T follicular helper cell (primary cell): ENCODE measurements at places on chromosomes 11 and 22.
A peak's percentile ranks its signal among the peaks of the same experiment; 100 is the strongest.

DNA sequence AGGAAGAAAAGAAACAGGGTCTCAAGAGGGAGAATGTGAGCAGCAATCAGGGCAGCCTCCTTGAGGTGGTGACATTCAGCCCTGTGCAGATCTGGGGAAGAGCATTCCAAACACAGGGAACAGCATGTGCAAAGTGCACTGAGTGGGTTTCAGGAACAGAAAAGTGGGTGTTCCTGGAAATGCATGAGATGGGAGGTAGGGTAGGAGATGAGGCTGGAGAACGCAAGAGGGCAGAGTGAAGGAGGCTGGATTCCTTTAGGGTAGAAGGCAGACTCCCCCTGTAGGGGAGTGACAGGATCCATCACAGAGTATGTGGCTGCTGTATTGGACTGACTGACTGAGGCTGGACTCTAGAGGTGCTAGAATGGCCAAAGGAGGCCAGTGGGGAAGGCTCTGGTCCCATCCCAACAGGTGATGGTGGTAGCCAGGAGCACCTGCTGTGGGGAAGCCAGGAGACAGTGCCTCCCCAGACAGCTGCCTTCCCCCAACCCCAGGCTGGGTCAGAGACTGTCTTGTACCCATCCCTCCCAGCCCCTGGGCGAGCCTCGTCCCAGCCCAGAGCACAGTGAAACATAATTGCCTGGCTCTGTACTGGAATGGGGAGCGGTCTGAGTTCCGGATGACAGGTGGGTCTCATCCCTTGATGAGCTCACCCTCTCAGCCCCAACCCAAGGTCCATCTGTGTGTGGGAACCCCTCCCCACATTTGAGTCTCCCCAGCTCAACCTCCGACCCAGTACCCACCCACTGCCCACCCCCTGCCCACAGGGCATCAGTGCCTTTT, 419.4 kb downstream of the MN1 start:
- no peak for DNase-seq

- DNase-seq, result no peak
These were observed 863.8 kb downstream of the KCNA4 start for GRCh38 chr11:29153078-29153477.

- DNase-seq, result no peak
These were observed 775 bp downstream of the FAM181B start for GRCh38 chr11:82732734-82733443.

GRCh38 chr11:113998574-113998973, 23.7 kb downstream of the HTR3A start:
- DNase-seq, result no peak

DNA sequence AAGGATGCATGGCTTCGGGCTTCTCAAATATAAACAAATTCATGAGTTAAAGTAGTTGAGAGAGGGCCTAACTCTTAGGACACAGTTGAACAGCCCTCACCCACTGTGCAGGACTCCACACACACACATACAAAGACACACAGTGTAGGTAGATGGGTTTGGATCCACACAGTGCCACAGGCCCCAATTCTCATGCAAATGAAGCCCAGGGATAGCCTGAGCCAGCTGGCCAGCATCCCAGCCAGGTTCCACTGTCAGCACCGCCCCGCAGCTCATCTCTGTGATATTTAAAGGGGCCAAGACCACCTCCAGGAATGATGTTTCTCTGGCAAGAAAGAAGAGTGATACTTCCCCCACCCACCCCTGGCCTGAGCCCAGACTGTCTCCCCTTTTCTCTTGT, 11.7 kb downstream of the SLC35C1 start:
- no peak for DNase-seq

DNA sequence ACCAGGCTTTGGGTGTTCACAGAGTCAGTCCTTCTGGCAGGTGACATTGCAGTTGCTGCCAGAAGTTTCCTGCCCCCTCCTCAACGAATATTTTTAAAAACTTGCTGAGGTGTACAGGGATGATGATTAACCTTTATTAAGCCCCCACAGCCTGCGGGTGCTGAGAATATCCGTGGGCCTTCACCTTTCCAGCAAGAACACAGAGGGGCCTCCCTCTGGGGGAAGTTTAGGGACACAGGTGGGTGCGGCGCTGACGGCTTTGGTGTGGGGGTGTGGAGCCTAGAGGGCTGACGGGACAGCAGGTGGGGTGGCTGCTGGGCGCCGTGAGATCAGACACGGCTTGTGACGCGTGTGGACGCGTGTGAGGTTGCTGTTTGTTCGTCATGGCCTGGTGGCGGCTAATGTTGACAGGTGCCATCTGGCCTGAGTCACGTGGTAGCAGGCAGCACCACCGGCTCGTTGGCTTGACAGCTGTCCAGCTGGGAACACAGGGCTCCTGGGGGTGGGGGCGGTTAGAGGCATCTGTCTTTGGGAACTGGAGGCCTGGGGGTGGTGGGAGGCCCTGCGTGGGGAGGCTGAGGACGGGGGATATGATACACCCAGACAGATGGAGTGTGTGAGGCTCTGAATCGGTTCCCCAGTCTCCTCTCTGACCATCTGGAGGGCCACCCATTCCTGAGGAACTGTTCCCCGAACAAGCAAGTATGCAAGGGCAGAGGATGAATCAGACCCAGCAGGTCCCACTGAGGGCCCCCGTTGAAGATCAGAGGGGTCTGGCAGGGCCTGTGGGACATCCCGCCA, 12.5 kb upstream of the LRRC10B start:
- no peak for DNase-seq

DNA sequence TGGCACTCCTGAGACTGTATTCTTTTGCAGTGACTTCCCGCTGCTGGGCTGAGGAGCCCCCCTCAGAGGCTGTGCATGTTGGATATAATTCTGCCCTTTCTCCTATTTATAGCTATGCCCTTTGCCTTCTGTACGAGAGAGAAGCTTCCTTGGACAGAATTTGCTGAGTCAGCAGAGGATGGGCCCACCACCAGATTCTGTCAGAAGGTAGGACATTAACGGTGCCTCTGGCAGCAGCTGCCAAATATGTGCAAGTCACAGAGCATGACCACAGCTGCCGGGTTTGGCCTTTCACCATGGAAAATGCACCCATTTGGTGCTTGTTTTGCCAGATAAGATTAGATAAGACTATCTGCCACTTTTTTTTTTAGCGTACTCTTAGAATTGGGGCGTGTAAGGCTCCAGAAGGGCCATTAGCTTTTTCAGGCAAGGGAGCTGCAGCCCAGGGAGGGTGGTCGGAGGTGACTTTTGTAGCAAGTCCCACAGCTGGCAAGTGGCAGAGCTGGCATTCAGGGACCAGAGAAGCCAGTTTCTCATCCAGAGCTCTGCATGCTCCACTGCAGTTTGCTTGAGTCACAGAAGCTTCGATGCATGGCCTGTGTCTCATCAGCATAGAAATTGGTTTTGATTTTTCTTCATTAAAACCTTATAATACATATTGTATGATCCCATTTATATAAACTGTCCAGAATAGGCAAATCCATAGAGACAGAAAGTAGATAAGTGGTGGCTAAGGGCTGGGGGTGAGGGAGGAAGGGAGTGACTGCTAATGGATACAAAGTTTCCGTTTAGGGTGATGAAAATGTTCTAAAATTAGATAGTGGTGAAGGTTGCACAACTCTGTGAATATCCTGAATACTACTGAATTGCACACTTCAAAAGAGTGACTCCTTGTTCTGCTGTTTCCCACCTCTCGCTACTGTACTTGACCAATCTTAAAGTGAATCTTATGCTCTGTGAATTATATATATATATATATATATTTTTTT, 15.8 kb downstream of the UPB1 start:
- DNase-seq, result no peak

- DNase-seq, result no peak
These were observed 6.1 kb downstream of the SREBF2 start for GRCh38 chr22:41838842-41839618.

GRCh38 chr11:62137881-62138629, 14.2 kb downstream of the INCENP start:
- DNase-seq, result no peak

- peak; percentile 0 for DNase-seq
These were observed 52.2 kb downstream of the ANO5 start for GRCh38 chr11:22244986-22245592.

DNA sequence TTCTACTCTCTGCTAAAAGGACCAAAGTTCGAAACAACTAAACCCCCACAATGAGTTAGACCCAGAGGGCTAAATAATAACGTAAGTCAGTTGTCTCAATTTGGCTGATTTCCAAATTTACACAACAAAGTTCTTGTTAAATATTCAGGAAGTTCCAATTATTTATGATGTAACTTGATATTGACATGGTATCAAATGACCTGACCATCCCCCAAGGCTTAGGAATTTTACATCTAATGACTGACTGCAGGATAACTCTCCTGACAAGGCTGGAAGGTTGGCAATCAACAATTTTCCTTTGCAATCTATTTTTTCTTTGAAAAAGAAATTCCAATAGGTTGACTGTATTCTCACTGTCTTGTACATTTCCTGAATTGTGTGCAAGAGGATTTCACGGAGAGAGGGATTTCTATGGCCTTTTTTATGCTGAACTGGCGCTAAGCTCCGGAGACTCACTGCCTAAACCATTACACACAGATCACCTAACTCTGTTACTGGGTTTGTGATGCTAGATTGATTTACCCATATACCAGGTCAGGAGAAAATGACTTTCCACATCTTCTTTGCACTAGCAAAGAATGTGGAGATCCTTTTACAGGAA, 9.6 kb upstream of the CDON start:
- no peak for DNase-seq

- DNase-seq, result no peak
These were observed 290.5 kb downstream of the TENM4 start for GRCh38 chr11:79150320-79150719.

DNA sequence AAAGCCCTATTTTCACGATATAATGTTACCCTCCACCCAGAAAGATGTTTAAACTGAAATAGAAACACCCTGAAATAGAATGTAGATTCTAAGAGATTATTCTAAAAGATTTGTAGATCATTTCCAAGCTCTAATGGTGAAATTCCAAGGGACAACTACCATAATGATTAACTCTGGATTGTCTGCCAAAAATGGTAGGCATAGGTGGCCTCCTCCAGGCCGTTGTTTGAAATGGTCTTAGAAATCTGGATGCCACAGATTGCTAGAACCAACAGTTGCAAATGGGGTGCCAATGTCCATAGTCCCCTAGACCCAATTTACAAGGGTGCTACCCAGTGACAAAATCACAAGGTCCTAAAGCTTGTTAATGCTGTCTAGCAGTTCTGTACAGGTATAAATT, 6.7 kb upstream of the SLC6A5 start:
- DNase-seq, result no peak

DNA sequence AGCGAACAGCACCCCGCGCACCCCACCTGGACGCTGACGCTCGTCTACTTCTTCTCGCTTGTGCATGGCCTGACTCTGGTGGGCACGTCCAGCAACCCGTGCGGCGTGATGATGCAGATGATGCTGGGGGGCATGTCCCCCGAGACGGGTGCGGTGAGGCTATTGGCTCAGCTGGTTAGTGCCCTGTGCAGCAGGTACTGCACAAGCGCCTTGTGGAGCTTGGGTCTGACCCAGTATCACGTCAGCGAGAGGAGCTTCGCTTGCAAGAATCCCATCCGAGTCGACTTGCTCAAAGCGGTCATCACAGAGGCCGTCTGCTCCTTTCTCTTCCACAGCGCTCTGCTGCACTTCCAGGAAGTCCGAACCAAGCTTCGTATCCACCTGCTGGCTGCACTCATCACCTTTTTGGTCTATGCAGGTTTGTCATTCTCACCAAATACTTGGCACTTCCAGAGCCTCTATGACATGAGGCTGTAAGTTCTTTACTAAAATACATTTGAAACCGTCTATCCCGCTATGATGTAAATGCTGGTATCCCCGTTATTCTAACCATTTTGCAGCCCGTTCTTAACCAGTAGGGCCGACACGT, 535 bp downstream of the AQP11 start:
- no peak for DNase-seq

- DNase-seq, result no peak
These were observed 537.7 kb downstream of the MIAT start for GRCh38 chr22:27195094-27195493.

- no peak for DNase-seq
These were observed 53.4 kb downstream of the DGCR2 start for GRCh38 chr22:19068784-19069271.

DNA sequence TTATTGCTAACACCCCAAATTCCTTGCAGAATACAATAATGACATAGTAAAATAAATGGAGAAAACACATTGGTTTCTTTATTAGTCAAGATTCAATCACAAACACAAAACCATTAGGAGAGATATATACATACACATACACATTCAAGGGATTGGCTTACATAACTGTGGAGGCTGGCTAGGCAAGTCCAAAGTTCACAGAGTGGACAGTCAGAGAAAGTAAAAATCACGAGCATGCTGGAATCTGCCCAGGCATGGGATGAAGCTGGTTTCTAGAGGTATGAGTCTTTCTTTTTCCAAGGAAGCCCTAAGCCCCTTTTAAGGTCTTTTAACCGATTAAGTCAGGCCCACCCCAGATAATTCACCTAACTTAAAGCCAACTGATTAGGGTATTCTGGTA, 13.6 kb upstream of the OR56B1 start:
- no peak for DNase-seq

DNA sequence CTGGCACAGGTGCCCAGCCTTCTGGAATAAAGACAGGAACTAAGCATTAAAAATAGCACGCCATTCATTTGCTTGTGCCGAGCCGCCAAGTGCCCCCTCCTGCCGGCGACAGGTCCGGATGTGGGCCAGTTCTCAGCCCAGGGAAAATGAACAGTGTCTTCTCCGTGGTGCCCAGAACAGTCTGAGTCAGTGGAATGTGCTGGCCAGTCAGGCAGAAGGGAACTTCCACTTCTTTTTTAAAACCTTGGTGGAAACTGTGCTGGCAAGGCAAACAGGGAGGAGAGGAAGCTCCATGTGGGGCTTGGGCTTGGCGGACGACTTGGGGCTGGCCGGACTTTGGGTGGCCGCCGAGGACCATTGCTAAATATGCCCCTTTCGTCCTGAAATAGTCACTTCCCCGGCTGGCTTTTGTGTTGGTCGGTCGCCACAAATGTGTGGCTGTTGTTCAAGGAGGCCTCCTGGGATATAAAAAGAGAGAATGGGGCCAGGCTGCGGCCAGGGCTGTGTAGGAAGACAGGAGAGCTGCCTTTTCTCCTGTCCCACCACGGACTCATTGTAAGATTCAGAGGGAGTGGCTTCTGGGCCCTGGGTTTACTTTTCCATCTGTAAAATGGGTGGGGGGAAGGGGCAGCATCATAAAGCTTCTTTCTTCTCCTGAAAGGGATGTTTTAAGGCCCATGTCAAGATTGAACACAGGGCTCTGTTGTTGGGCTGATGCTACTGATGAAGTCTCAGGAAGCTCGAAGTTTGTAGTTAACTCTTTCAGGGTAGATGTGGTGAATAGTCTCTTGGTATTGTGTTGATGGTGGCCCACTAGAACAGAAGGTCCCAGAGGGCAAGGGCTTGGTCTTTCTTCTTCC, 101.0 kb downstream of the PTPRJ start:
- DNase-seq, result no peak
